ENCODE measurements at places on chromosomes 1 and 21.

DNA sequence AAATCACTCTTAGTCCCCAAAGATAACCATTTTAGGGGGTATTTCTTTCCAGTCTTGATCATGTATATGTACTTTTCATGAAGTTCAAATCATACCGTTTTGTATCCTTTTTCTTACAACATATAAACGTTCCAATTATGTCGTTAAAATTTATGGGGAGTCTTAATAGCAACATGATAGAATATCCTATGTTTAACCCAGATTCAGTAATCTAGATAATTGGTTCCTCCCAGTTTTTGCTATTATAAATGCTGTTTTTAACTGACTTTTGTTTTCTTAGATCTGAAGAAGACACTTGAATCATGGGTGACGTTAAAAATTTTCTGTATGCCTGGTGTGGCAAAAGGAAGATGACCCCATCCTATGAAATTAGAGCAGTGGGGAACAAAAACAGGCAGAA is 3.1 kb downstream of the DHX9 start:
- DNase-seq = no peak

GRCh38 chr1:210697185-210697584 is 368.5 kb downstream of the HHAT start:
- no peak for DNase-seq

DNA sequence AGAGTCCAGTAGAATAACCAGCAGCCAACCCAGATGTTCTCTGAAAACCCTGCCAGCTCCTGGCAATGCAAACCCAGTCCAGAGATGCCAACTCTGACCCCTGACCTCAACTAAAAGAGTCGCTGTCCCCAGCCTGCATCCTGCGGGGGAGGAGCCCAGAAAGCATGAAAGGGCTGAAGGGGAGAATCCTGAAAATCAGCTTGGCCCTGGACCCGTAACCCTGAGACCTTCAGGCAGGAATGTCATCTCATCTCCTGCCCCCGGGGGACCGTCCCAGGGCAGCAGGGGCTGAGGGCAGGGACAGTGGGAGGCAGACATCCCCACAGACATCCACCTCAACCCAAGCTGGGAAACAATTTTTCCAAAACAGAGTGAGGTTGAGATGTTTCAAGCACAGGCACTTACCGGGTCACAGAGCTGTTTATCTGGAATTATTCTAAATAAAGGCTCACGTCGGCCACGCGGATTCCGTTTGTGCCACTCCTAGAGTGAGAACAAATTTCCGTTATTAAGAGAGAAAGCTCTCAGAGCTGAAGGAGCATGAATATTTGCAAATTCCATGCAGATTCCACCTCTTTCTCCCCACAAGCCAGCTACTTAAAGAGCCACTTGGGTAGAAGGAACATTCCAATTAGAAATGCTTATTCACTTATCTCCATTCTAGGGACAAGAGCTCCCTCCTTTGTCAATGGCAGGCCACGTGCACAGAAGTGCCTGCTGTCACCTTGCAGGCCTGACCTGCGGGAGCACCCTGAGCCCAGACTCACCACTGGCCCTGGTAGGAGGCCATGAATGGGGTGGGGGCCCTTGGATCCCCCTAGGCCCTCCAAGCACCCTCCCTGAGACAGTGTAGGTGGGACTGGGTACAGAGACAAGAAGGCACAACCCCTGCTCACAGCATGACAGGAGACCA is 240.1 kb downstream of the NPHP4 start:
- no peak for DNase-seq

DNA sequence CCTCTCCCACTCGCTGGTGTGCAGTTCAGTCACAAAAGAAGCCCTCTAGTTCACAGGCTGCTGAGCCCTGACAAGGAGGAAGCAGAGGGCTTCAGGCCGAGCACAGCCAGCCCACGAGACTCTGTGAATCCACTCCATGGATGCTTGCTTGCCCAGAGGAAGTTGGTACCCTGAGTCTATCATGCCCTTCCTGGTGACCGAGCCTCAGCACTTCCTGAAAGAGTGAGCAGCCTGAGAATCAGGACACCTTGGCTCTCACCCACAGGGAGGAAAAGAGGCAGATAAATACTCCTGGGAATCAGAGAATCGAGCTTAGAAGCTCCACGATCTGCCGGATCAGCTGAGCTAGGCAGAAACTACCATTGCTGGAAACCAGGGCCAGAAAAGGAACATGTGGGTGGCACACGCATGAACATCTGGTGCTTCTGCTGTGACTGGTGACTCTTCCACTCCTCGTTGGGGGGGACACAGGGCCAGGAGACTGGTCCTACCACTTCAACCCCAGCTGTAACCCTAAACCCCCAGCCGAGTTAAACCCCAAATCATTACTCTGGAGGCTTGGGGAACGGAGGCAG is 376.3 kb upstream of the CAMK1G start:
- no peak for DNase-seq

DNA sequence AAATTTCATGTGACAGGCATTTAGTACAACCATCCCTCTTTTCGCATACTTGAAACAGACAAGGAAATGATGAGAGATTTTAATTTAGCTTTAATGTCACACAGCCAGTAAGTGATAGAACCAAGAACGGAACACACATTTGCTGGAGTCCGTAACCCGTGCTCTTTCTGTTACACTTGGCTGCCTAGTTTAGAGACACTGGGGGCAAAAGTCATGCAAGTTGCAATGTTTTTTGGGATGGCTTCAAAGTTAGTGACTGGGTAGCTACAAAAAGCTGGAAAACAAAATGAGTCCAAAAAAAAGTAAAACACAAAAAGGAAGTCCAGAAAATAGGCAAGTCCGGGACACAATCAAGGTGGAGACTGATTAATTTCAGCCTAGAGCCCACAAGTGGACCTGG is 5.9 kb downstream of the NID1 start:
- no peak for DNase-seq

- no peak for DNase-seq
Measured at GRCh38 chr1:179166663-179167417, 62.6 kb downstream of the ABL2 start.

DNA sequence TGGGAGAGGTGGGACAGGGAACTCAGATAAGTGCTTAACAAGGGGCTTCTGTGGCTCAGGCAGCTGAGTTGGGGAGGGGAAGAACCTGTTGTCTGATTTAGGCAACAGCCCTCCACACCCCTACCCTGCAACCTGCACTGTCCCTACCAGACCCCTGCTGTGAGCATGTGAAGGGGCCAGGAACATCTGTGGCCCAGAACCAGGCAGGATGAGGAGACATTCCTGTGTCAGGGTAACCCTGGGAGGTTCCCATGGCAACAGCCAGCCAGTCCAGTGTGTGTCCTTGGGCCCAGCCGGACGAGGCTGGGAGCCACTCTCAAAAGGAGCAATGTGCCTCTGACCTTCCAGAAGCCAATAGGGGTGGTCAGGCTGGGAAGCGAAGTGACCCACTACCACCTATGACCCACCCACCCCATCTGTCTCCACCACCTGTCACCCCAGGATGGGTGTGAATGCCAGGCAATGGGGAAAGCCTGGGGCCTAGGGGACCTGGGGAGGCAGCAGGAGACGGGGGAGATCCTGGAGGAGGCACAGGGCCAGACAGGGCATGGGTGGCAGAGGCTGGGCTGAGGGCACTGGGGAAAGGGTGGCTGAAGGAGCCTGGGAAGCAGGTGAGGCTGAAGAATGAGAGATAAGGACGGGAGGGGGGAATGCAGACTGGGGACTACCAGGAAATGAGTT is 5.0 kb upstream of the PMVK start:
- no peak for DNase-seq

DNA sequence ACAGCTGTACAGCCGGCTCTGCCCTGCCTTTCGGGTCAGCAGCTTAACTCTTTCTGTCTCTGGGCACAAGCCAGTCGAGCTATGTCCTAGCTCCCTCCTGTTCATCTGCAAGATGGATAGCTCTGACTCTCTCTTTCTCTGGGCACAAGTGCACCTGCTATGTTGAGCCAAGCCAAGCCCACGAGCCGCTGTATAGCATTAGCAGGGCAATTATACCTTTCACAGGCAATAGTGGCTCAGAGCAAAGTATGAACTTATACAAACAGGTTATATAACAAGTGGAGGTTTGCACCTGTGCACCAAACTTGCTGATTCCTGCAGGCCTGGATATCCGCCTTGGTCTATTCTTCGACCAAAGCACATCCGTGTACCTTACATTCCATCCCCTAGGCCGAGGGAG is 33.0 kb upstream of the CR2 start:
- DNase-seq = no peak

Data from CD4-positive, alpha-beta T cell treated with Interleukin-2 at 100 ng/mL for 4 hours (primary cell).